ENCODE measurements at places on chromosomes 2 and 18.

DNA sequence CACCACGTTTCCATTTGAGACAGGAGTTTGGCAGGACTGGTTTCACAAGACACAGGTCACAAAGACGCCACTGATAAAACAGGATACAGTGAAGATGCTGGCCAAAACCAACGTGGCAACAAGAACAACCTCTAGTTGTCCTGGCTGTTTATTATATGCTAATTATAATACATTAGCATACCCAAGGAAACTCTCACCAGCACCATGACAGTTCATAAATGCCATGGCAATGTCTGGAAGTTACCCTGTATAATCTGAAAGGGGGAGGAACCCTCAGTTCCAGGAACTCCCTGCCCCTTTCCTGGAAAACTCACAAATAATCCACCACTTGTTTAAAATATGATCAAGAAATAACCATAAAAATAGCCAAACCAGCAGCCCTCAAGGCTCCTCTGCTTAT, 148.3 kb downstream of the RBM43 start:
- DNase-seq, result no peak

DNA sequence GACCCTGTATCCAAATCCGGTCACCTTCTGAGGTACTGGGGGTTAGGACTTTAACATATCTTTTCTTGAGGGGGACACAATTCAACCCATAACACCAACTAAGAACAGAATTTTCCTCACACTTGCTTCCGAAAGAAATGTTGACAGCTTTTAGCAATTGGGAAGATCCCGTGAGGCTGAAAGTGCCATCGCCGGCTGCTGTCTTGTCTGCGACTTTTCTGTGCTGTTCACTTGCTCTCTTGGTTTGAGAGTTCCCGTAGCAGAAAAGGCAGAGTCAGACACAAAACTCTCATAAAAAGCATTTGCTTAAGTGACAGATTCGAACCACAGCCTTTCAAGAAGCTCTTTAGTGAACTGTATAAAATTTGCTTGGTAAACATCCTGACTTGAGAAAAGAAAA, 253.4 kb downstream of the ARHGAP15 start:
- no peak for DNase-seq

- DNase-seq, result no peak
Observed at GRCh38 chr2:212387146-212387545, 151.5 kb downstream of the ERBB4 start.

- DNase-seq, result no peak
Observed at GRCh38 chr2:120365236-120365793, 19.4 kb downstream of the INHBB start.

DNA sequence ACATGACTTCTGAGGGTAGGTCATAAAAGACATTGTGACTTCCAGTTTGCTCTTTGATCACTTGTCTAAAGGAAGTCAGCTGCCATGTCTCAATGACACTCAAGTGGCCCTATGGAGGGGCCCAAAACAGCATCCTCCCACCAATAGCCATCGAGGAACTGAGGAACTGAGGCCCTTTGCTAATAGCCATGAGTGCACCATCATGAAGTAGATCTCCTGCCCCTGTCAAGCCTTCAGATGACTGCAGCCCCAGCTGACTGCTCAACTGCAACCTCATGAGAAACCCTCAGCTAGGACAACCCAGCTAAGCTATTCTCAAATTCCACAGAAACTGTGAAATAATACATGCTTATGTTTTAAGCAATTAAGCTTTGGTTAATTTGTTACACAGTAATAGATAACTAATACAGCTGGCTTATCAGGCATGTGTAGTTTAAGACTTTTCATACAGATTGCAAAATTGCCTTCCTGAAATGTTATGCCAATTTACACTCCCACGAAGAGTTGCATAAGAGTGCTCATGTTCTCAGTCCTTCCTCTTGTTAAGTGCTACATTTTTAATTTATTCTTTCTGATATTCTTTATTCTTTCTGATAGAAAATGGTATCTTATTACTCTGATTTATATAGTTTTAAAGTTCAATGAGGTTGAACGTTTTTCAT, 105.6 kb upstream of the NDUFV2 start:
- no peak for DNase-seq

DNA sequence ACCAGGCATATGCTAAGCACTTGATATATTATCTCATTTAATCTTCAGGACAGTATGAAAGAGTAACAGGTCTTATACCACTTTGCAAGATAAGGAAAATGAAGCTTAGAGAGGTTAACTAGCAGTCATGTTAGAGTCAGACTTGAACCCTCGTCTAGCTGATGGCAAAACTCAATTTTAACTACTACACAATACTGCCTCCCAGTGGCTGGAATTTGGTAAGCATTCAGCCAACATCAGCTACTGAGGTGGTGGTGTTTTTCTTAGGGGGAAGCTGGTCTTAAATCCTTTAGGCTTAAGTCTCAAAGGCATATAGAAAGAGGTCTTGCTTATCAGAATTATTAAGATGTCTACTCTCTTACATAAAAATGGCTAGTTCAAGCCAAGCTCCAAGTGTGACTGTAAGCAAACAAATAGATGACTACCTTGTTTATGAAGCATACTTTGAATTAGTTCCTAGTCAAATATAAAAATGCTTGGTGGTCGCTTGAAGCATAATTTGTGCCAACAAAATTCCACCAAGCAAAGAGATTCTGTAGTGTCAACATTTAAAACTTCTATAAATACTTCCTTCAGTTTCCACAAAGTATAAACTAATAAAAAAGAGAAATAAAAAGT, 325.4 kb upstream of the FIGN start:
- DNase-seq, result no peak

DNA sequence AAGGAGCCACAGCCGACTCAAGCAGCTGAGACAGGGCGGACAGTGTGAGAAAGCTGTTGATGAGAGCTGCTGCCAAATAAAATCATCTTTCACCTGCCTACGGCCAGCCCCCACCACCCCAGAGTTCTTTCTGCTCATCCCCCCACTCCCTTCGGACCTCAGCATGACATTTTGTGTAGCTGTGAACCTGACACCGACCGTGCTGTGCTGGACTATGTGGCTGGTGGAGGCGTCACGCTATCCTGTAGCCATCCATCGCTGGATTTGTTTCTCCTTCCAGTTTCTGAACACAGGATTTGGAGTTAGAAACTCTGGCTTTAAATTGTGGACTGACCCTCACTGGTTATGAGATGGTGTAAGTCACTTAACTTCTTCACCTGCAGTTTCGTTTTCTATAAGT, 317.3 kb downstream of the DCDC2C start:
- DNase-seq, result no peak

GRCh38 chr2:120731175-120731574, 4.5 kb upstream of the GLI2 start:
- no peak for DNase-seq

- DNase-seq, result no peak
Observed at GRCh38 chr2:223614534-223614933, 12.4 kb upstream of the SCG2 start.

GRCh38 chr2:80302314-80303005, 2.1 kb downstream of the LRRTM1 start:
- DNase-seq, result no peak

GRCh38 chr2:182593394-182593975, 122.6 kb upstream of the DNAJC10 start:
- no peak for DNase-seq

- DNase-seq, result no peak
Observed at GRCh38 chr2:144559681-144560080, 39.8 kb upstream of the ZEB2 start.

- no peak for DNase-seq
Observed at GRCh38 chr2:48347712-48348111, 182.2 kb upstream of the STON1 start.

Data from SW 1271 (cell line).